ENCODE measurements at places on chromosomes 1 and 21.

- no peak for DNase-seq
These were observed 47.4 kb upstream of the WNT2B start for GRCh38 chr1:112461200-112461871.

- no peak for DNase-seq
These were observed 94.7 kb downstream of the NTMT2 start for GRCh38 chr1:170240409-170240808.

DNA sequence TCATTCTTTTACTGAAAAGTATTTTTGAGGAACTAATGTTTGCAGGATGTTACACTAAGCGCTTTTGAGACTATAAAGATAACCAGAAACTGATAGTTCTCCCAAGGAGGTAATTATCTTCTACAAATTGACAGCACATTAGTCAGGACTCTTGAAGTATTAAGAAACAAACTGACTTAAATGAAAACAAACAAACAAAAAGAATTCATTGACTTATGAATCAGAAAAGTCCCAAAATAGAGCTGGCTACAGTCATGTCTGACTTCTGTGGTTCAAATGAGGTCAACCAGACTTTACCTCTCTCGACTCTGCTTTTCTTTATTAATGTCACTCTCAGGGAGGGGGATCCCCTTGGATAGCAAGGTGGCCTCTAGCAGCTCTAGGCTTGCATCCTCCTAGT, 296.8 kb downstream of the TPR start:
- DNase-seq = no peak

DNA sequence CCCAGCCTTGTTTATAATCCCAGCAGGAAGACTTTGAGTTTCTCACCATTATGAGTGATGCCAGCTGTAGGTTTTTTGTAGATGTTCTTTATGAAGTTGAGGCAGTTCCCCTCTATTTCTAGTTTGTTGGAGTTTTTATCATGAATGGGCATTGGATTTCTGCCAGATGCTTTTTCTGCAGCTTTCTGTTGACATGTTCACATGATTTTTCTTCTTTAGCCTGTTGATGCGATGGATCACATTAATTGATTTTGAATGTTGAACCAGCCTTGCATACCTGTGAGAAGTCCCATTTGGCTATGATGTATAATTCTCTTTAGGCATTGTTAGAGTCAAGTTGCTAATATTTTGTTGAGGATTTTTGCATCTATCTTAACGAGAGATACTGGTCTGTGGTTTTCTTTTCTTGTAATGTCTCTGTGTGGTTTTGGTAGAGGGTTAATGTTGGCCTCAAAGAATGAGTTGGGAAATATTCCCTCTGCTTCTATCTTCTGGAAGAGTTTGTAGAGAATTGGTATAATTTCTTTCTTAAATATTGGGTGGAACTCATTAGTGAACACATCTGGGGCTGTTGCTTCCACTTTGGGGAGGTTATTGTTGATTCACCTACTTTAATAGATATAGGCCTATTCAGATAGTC, 33.2 kb downstream of the ZBTB40 start:
- DNase-seq = no peak

DNA sequence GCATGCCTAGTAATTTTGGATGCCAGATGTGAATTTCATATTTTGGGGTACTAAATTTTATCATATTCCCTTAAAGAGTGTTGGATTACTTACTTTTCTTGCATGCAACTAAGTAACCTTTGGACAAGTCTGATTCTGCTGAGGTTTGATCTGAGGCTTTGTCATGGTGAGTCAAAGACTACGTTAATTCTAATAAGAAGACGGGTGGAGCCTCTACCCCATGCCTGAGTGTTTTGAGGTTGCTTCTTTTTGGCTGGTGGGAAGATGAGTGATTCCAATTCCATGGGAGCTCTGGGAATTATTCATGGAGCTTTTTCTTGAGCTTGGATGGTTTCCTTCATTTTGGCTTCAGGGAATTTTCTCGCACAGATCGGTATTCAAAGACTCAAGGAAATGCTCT, 11.6 kb upstream of the PCP4 start:
- DNase-seq = no peak

DNA sequence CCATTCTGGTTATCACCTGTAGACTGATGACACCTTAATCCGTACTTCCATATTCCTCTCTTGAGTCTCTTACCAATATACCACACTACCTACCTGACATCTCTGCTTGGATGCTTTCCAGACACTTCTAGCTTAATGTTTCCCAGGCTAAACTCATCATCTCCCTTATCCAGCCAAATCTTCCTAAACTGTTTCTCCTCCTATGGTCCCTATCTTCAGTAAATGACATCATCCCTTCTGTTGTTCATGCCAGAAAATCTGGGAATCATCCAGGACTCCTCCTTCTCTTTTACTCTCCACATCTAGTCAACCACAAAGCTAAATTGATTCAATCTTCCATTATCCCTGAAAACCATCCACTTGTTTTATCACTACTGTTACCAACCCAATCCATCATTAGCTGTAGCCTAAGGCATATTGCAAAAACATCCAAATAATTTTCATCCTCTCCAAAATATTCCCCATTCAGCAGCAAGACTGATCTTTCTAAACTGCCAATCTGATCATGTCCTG, 464.1 kb upstream of the BEND5 start:
- no peak for DNase-seq

DNA sequence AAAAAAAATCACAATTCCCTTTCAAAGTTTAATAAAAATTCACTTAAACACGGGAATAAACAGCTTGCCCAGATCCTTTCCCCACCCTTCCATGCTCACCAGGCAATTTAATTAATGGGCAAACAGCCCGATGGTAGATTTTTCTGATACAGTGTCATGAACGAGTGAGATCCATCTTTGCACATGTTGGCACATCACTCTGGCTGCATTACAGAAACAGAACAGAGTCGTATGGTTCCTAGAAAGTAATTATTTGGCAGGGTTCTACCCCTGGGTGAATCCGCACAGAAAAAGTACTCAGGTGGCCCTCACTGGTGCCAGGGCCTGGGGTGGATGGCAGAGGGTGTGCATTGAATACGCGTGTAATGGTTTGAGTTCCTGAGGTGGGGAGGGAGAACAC, 24.6 kb upstream of the OVAAL start:
- DNase-seq = peak; percentile 23

GRCh38 chr1:147717051-147717705, 43.2 kb downstream of the GJA5 start:
- DNase-seq = peak; percentile 29

DNA sequence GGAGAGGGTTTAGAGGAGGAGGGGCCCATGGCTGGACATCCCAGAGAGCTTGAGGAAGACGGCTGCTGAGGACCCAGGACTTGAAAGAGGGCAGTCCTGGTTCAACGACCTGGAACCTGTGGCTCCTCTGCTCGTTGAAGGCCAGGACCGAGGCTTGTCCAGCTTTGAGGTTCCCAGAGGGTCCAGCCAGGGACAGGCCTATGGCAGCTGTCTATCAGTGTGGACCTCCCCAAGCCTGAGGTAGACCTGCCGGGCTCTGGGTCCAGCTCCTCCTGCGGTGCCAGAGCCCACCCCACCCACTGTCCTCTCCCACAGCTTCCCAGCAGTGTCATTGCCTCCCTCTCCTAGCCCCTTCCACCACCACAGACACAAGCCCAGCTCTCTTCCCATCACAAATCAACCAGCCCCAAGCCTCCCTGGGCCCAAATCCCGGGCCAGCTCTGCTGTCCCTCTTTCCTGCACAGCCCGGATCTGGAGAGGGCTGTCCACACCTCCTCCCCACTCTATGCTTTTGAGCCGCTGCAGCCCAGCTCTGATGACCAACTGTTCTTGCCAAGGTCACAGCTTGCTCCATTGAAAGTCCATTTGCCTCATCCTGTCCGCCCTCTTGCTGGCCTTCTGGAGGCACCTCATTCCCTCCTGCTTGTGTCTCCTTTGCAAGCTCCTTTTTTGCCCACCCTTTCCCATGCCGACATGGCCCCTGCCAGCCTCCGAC, 48.7 kb upstream of the EDN2 start:
- DNase-seq = no peak

- no peak for DNase-seq
These were observed 226.1 kb downstream of the ASTN1 start for GRCh38 chr1:176938375-176938774.

DNA sequence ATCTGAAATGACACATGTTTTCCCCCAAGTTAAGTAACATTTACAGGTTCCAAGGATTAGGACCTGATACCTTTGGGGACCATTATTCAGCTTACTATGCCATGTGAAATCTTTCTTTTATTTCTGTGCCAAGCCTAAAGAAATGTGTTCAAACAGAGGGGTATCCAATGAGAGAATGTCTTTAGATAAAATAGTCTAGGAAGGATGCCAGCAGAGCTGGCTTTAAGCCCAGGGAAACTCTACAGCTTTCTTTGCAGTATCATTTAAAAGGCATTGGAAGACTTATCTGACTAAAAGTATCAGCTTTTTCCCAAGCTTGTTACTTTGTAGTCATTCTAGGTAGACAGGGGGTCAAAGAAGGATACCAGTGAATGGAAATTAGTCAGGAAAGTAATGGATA, 860.4 kb downstream of the PLA2G4A start:
- DNase-seq = no peak

DNA sequence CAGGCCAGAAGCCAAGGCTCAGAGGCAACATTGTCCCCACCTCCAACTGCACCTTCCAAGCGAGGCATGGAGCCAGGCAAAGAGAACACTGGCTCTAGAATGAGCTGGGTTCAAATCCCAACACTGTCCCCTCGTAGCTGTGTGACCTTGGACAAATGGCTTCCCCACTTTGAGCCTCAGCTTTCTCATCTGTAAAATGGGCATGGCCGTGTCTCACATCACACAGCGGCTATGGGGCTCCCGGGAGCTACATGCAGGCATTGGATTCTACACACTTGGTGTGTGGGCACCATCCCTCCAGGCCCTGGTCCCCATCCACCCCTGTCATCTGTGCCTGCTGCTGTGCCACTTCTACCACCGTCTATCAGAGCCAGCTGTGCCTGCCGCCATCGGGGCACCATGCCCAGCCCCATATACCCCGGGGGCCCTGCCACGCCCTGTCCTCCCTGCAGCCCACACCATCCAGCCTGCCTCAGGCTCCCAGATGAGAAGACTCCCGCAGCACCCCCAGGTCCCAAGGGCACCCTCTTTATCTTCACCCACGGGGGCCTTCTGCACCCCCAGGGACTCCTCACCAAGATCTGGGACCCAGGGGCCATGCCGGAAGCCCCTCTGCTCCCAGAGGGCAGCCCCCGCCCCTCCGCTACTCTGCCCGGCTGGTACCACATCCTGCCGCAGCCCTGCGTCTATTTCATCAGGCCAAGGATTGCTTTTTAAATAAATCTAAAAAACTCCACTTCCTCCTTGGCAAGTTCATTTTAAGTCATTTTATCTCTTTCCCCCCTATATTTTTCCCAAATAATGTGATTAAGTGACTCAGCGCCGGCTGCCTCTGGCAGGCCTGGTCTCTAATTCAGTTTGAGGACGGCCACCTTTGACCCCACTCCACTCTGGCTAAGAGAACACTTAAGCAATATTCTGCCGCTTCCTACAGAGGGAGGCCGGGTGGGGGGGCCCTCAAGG, 107.8 kb upstream of the TARDBP start:
- DNase-seq = no peak

- no peak for DNase-seq
These were observed 206.7 kb upstream of the C1orf87 start for GRCh38 chr1:60280256-60280655.

GRCh38 chr21:34192646-34193285, 119.4 kb downstream of the MRPS6 start:
- DNase-seq = no peak

GRCh38 chr1:12472798-12473551, 145.0 kb downstream of the DHRS3 start:
- DNase-seq = no peak

GRCh38 chr1:53025034-53025768, 36.8 kb upstream of the PODN start:
- peak; percentile 32 for DNase-seq

DNA sequence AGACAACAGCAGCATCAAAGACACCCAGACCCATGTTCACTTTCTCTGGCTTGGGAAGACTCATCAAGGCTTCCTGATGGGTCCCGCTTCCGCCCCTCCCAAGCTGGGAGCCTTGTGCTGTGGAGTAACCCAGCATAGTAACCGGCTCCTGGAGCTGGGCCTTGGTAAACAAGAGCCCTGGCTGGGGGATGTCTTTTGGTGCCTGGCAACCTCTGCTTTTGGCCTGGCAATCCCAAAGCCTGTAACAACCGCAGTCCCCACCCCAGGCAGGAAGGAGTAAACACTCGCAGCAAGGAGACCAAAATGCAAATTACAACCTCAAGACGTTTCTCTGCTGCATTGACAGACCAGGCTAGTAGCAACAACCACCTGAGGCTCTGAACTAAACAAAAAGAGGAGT, 16.9 kb upstream of the THRAP3 start:
- DNase-seq = no peak

DNA sequence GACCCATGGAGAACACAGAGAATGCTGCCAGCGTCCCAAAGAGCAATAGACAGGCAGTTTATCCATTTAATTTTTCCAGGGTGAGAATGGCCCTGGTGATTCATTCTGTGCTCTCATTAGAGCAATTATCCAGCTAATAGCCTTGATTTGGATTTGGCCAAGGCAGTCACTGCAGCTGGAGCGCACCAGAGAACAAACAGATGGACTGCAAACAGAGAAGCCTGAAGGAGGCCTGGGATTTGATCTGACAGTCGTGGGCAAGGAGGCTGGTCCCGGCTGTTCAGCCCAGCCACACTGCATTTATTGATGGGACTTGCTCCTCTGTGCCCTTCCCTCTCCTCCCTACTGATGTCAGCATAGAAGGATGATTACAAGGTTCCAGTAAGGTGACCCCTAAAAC, 353.9 kb upstream of the C1orf174 start:
- DNase-seq = no peak

DNA sequence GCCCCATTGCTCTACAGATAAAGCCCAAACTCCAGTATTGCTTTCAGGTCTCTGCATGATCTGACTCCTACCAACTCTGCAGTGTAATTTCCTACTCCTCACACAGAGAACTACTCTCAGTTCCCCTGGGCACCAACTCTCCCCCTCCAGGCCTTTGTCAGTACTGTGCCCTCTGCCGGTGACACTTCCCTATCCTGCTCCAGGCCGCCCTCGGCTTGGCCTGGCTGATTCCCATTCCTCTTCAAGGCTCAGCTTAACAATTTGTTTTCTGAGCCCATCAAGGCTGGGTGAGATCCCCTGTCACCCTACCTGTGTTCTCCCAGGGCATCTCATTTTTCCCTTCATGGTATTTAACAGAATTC, 2.6 kb downstream of the SLAMF8 start:
- DNase-seq = peak; percentile 43

GRCh38 chr1:204986181-204986580, 56.8 kb upstream of the CNTN2 start:
- DNase-seq = no peak

DNA sequence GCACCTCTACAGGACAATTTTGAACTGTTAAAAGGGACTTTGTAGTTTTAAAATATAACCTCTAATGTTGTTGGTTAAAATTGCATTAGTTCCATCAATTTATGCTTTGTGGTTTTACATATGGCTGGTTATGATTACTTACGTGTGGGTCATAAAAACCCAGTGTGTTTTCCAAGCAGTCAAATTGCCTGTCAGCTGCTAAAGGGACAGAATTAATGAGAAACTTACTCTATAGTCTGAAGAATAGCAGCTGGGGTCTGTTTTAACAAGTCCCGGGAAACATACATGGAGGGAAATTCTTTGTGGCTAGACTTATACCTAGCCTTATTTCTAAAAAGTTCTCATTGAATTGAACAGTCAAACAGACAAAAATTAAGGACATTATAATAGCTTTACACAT, 820.9 kb upstream of the ADGRL4 start:
- no peak for DNase-seq

- DNase-seq = no peak
These were observed 771.6 kb upstream of the CXADR start for GRCh38 chr21:16741141-16741665.
